Head of caudate nucleus (tissue), 42 donors: ENCODE measurements at places on chromosomes 1 and 21.

- no peak for DNase-seq
These were observed 235.5 kb upstream of the SGIP1 start for GRCh38 chr1:66298464-66298863.

GRCh38 chr1:33872683-33873082 is 8.8 kb downstream of the HMGB4 start:
- no peak for DNase-seq

DNA sequence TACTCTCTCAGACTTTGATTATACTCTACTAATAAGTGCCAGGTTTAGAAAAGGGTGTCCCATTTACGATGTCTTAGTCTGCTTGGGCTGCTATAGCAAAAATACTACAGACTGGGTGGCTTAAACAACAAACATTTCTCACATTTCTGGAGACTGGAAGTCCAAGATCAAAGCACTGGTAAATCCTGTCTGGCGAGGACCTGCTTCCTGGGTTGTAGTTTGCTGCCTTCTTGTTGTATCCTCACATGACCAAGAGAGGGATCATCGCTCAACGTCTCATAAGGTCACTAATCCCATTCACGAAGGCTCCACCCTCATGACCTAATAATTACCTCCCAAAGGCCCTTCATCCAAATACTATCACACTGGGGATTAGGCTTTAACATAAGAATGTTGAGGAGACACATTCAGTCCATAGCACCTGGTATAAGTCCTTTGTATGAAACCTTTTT is 12.0 kb downstream of the PRDX6 start:
- no peak for DNase-seq

DNA sequence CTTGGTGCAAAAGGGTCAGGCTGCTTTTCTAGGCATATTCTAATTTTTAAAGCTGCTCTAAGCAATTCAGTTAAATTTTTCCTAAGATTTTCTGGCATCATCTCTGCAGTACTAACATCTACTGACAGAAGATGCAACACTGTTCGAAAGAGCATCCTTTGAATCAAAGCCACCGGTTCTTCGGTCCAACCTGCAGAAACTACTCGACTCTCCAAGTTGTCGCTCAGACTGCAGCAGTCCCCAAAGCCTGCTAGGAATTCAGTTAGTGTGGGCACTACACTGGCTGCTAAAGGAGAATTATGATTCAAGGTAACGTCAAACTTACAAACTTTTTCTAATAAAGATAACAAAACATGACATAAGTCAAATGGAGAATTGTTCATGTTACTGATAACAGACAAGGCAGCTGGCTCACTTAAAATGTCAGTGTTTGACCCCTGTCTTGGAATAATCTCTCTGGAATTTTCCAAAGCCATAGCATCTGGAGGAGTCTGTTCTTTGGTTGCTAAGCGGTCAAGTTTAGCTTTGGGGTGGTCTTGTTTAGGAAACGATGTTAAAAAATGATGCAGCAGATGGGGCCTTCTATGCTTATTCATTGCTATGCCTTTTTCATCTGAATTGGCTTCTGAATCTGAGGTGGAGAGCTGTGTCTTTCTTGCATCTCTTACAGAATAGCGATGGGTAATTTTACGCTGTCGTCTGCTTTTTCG is 56.9 kb downstream of the LYST start:
- DNase-seq: no peak
